ENCODE measurements at places on chromosomes 5 and 9.
A peak's percentile ranks its signal among the peaks of the same experiment; 100 is the strongest.

- no peak for DNase-seq
Measured at GRCh38 chr9:126894052-126894603, 20.5 kb upstream of the RALGPS1 start.

GRCh38 chr9:113343732-113344231, 3.7 kb upstream of the WDR31 start:
- peak; percentile 84 for DNase-seq

DNA sequence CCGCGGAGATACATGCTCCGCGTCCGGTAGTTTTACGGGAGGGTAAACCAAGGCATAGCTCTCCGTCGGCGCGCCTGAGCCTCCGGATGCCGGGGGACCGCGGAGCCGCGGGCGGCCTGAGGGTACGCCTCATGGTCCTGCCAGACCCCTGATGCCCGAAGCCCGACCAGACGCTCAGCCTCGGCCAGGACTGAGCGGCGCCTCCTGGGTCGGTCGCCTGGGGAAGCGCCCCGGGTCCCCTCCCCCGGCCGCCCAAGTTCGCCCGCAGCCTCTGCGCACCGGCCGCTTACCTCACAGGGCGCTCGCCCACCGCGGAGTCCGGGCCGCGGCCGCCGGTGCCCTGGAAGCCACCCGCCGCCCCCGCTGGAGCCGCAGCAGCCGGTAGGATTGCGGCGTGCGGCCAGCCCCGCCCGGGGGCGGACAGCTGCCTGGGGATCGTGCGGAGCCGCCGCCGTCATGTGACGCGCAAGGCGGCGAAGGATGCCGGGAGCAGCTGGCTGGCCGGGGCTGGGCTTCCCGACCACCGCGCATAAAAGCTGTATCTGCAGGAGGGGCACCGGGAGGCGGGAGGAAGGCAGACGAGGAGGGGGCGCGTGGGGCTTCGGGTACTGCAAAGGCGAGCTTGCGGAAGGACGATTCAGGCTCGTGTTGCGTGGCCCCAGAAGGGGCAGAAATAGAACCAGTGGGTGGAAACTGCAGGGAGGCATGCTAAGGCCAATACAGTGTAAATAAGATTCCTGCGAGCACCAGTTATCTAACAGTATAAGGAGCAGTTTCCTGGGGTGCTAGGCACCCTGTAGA, at the start of gene FBXO10:
Gene FBXO10 (minus strand): TSS at position 460 of the 801 bp plus-strand sequence. CDS start 34,612 bp downstream, outside the sequence.
- DNase-seq: peak; percentile 15

GRCh38 chr5:38776149-38776896, 69.5 kb upstream of the OSMR start:
- no peak for DNase-seq

DNA sequence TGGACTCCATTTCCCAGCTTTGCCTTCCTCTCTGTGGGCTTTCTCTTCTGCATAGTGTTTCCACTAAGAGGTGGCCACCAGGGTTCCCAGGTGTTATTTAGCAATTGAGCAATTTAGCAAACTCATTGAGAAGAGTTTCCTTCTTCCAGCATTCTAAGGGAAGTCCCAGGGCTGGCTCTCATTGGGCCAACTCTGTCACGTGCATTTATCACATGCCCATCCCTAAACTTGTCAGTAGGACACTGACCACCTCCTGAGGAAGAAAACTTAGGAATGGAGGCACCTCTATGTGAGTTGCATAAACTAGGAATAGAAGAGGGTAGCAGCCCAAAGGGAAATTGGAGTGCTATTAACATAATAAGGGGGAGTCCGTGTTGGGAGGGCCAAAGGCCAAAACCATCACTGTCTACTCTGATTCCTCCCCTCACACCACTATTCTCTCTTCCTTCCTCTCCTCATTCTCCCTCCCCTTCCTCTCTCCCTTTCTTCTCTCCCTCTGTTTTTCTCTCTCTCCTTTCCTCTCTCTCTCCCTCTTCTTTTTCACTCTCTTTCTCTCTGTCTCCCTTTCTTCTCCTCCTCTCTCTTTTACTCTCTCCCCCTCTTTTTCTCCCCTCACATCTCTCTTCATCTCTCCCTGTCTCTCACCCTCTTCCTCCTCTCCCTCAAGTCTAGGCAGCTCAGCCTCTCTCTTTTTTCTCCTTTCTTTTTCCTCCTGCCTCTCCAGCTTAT, 213.4 kb downstream of the PALM2AKAP2 start:
- no peak for DNase-seq

DNA sequence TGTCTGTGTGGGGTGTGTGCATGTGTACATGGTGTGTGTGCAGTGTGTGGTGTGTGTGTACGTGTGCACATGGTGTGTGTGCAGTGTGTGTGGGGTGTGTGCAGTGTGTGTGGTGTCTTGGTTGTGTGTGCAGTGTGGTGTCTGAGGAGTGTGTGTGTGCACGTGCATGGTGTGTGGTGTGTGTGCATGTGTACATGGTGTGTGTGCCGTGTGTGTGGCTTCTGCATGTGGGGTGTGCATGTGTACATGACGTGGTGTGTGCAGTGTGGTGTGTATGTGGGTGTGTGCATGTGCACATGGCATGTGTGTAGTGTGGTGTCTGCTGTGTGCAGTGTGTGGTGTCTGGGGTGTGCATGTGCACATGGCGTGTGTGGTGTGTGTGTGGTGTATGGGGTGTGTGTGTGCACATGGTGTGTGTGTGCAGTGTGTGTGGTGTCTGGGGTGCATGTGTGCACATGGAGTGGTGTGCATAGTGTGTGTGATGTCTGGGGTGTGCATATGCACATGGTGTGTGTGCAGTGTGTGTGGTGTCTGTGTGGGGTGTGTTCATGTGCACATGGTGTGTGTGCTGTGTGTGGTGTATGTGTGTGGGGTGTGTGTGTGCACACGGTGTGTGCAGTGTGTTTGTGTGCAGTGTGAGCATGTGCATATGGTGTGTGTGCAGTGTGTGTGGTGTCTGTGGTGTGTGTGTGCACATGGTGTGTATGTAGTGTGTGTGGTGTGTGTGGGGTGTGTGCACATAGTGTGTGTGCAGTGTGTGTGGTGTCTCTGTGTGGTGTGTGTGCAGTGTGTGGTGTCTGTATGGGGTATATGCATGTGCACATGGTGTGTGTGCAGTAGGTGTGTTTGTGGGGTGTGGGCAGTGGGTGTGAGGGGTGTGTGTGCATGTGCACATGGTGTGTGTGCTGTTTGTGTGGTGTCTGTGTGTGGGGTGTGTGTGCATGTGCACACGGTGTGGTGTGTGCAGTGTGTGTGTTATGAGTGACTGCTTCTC, 40.6 kb upstream of the ZNG1F start:
- no peak for DNase-seq

GRCh38 chr5:81427566-81427965, 33.6 kb upstream of the ACOT12 start:
- no peak for DNase-seq

DNA sequence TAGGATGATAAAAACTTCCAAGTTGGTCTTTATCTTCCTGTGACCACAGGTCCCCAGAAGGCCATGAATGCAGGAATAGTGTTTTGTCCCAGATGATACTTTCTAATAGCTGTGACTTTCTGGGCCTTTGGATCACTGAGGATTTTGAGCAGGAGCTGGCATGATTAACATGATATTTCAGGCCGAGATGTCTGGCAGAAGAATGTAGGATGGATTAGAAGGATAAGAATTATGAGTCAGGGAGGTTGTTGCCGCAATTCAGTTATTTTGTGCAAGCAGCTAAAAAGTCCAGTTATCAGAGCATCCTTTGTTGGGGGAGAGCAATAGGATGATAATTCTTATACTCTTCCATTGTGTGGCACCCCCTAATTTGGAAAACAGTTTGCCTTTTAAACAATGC, 189.7 kb downstream of the PSAT1 start:
- DNase-seq: no peak

DNA sequence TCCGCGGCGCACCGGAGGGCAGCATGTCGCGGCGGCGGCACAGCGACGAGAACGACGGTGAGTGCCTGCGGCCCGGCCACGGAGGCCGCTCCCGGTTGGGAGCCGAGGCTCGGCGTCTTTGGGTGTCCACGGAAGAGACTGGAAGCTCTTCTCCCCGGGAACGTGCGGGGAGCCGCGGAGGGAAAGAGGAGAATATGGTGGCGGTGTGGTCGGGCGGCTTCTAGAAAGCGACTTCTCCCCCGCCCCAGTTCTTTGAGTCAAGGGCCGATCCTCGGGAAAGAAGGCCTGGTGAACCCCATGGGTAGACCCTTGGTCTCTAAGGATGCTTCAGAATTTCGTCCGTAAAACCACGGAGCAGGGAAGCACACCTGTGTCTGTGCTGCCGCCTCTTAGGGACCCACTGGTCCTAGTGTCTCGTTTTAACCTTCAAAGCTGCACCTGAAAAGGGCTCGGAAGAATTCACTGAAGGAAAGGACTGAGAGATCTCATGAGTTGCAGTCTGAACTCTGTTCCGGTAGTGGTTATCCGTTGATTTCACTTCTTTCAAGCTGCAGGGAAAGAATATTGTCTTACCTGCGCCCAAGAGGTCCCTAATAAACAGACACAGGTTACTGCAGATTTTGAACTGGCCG, 354 bp downstream of the NCBP1 start:
- DNase-seq: no peak

GRCh38 chr5:173922527-173922926, 34.4 kb downstream of the CPEB4 start:
- DNase-seq: no peak

DNA sequence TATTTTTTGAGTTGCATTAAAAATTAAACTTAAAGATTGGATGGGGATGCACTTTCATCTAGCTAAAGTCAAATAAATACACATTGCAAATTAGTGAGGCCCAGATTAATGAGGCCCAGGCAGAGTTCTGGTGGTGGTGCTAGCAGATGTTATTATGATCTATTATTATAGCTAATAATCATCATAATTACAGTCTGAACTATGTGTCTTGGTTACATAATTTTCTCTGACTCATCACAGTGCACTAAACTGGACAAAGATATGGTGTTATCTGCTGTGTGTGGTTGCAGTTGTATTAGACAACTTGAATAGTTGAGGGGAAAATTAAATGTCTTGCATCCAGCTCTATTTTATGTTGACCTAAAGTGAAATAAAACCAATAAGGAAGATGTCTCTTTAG, 568.8 kb downstream of the TLR4 start:
- DNase-seq: no peak

- peak; percentile 16 for DNase-seq
Measured at GRCh38 chr5:59367791-59368394, 525.6 kb downstream of the PDE4D start.

- DNase-seq: no peak
Measured at GRCh38 chr9:120436983-120437475, 142.9 kb downstream of the CDK5RAP2 start.

- DNase-seq: no peak
Measured at GRCh38 chr5:79844571-79844970, 146.5 kb downstream of the MTX3 start.

DNA sequence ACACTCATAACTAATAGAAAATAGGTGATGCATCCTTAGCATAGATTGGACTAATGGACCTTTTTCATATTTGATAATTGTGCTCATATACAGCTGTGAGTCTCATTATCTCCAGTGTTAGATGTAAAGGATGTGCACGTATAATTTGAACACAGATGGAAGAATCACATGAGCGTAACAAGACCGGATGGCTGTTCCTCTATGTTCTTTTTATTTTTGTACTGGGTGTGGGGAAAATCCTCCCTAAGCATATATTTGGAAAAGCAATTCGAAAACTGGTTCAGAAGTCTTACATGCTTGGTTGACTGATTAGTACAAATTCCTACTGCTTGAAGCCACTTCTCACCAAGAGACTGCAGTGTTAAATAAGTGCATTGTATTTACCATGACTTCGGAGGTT, 230.2 kb downstream of the AOPEP start:
- no peak for DNase-seq

GRCh38 chr5:176538989-176539384, 1.8 kb upstream of the RNF44 start:
- no peak for DNase-seq

DNA sequence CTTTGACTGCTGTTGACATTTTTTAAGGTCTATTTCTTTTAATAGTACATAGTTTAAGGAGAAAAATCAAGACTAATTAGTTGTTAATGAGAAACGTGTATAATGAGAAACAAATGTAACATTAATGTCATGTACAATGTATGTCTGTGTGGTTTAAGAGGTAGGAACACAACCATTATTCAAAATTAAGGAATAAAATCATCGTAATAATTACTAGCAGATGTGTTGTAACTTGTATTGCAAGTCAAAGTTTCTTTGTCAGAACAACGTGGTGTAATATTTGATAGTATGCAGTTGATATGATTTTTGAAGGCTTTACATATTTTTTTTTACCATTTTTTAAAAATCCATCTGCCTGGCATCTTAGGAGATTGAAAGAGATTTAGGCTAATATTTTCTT, 120.2 kb upstream of the ARRDC3 start:
- DNase-seq: no peak

DNA sequence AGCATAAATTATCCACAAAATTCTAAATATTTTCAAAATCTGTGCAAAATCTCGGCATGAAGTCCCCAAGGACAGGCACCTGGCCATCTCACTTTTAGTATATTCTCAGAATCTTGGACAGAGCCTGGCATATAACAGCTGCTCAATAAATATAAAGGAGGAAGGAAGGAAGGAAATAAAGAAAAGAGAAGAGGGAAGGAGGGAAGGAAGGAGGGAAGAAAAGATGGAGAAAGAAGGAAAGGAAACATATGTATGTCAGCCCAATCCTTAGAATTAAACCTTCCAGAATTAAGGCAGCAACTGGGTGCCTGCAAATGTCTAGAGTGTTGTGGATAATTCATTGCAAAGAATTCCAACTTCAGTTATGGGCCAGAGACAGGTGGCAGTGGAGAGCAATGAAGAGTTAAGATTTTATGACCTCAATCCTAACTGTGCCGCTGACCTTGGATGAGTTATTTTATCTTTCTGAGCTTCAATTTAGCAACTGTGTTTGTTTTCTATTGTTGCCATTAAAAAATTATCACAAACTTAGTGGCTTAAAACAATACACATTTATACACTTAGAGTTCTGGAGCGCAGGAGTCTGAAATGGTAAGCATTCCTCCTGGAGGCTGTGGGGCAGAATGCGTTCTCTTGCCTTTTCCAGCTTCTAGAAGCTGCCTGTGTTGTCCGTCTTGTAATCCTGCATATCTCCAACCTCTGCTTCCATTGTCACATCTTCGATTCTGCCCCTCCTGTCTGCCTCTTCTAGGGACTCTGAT, 200.9 kb upstream of the MSX2 start:
- no peak for DNase-seq

- DNase-seq: no peak
Measured at GRCh38 chr5:147737921-147738320, 44.6 kb downstream of the JAKMIP2 start.

GRCh38 chr9:13318027-13318426, 38.5 kb upstream of the MPDZ start:
- no peak for DNase-seq

DNA sequence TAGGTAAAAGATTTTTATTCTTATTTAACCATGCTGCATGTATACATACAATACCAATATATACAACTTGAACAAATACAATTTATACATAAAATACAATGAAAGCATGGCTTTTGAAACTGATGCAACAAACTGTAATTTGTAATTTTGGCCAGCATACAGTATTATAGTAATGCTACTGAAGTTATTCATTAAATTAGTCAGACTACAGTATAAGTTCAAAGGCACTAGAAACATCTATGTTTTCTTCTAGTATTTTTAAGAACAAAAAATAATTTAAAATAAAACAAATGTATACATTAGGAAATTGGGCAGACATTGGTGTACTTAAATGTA, 18.8 kb downstream of the IL4 start:
- no peak for DNase-seq
